Amniotic epithelial cell (primary cell): ENCODE measurements at places on chromosomes 16 and 17.

DNA sequence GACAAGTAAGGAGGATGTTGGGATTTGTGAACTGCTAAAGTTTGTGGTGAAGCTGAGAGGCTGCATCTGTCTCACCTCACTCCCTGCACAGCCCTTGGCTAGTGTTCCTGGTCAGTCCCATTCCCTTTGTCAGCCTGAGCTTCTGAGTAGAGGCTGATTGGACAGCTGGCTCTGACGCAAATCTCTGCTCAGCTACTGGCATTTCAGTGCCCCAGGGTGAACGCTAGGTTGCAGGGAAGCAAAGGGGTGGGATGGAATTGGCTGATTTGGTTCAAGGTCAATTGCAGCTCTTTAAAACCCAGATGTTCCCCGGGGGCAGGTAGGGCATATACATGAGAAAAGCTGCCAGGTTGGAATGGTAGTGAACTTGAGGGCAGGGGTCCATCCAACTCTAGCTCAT is 23.1 kb upstream of the CNOT1 start:
- peak; percentile 55 for DNase-seq

GRCh38 chr17:34173241-34173640 is 81.8 kb upstream of the CCL2 start:
- no peak for DNase-seq

- peak; percentile 31 for DNase-seq
These were observed 55.4 kb upstream of the ENDOV start for GRCh38 chr17:80359422-80360110.

GRCh38 chr16:5616841-5617240 is 519.2 kb upstream of the EEF2KMT start:
- DNase-seq: no peak

- DNase-seq: peak; percentile 93
These were observed 4.8 kb downstream of the EMP2 start for GRCh38 chr16:10575506-10576130.

GRCh38 chr16:70809392-70810060 is 8.6 kb upstream of the VAC14 start:
- DNase-seq: no peak
